ENCODE measurements at places on chromosomes 6 and 20.

- no peak for DNase-seq
Measured at GRCh38 chr20:62368976-62369814, 2.1 kb upstream of the LAMA5 start.

DNA sequence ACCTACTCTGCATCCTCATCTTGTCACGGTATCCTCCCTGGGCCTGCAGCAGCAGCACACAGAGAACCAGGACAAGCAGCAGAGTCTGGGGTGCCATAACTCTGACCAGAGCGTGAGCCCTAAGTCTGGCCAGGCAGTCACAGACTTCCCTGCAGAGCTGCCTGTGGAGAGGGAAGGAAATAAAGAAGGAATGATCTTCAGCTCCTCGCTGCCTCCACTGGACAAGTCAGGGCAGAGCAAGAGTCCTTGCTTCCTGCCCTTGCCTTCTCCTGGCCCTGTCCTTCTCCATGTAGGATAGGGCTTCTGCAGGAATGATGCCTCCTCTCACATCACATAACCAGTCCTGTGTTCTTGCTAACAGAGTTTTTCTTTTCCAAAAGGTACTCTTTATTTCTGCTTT, 15.9 kb upstream of the WFDC11 start:
- no peak for DNase-seq

DNA sequence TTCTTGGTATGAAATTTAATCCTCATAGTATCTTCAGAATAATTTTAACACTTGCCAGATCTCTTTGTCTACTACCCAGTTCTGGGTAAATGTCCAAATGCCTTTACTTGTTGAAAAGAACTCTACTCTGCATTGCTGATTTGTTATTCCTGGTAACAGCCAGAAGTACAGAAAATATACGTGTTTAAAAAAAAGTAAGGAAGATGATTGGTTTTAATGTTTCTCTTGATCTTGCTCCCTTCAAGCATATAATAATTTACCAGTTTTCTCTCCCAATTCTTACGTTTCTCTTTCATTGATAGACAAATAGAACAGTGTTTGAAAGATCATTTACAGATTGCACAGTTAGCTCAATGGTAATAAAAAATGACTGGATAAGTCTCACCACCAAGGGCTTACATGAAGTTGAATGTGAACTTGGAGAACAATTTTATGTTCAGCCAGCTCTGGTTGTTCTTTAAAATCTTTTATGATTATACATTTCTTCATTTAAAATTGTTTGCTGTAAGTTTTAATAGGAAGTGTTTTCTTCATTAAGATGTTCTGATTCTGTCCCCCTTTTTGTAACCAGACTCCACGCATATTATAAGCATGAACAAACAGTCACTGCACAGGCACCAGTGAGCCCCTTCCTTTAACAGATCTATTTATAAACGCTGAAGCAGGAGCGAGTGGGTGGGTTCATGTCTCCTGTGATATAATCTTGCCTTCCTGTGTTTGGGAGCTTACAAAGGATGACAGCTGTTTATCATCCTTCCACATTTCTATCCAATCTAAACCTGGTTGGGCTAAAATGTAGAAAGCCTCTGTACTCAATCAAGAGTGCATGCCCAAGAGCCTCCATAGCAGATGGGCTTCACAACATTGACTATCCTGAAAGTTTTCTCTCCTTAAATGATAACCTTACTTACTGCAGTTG, 299.5 kb downstream of the PRL start:
- no peak for DNase-seq

- no peak for DNase-seq
Measured at GRCh38 chr6:20763296-20763695, 229.0 kb downstream of the CDKAL1 start.

DNA sequence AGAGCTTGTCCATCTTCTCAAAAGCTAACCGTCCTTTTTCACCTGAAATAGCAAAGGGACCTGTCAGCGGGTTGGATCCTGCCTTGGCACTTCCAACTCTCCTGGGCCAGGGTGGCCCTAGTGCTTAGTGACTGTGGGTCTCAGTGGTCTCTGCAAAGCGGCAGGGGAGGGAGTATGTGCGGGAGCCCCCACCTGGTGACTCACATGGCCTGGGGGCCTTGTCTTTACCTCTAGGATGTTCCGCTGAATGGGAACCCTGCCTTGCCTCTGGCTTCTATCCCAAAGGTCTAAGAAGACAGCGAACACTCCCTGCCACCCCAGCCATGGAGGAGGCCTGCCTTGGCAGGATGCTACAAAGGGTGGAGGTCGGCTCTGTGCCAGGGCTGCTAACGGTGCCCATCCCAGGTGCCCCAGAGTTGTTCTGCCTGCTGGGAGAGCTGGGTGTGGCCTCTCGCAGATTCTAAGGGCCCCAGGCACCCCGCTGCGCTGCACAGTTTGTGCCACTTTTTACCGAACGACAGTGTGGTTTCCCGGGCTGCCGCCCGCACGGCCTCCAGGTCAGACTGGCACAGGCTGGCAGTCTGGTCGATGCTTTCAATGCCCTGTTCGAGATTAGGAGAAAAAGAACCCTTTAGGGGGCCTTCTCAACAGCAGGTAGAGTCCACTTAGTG, 77.2 kb downstream of the PTPN1 start:
- DNase-seq: no peak

GRCh38 chr20:5749952-5750779, at the start of gene SHLD1:
Gene SHLD1, plus strand, starts transcription at chr20:5750401. Its CDS starts 22,465 bp downstream, at chr20:5772866.
- peak; percentile 44 for DNase-seq

DNA sequence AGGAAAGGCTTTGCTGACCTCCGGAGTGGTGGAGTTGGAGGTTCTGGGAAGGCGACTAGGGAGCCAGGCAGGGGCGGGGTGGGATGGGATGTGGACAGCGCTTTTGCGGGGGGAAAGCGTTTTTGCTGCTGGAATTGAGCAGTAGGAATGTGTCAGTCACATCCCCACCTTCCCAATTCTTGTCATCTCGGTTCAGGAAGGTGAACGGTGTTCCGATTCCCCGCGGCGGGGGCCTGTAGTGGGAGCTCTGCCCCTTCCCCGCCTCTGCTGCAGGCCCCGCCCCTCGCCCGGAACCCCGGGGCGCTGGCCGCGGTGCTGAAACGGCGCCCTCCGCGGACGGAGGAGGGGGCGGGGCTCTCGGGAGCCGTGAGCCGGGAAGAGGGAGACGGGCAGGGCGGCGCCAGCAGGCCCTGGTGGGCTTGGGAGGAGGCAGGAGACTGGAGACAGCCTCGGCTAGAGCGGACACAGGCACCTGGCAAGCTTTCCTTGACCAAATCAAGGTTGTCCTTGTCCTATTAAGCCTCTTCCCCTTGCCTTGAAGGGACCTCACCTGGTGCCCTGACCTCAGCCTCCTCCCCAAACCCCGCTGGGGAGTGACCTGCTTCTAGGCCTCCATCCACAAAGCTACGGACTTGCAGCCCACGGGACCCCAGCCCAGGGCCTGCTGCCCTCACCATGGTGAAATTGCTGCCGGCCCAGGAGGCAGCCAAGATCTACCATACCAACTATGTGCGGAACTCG, at the start of gene LHFPL5:
TSS of gene LHFPL5 (plus strand) at position 357 of the 741 bp plus-strand sequence. CDS start at position 676, 319 bp downstream.
- peak; percentile 57 for DNase-seq

DNA sequence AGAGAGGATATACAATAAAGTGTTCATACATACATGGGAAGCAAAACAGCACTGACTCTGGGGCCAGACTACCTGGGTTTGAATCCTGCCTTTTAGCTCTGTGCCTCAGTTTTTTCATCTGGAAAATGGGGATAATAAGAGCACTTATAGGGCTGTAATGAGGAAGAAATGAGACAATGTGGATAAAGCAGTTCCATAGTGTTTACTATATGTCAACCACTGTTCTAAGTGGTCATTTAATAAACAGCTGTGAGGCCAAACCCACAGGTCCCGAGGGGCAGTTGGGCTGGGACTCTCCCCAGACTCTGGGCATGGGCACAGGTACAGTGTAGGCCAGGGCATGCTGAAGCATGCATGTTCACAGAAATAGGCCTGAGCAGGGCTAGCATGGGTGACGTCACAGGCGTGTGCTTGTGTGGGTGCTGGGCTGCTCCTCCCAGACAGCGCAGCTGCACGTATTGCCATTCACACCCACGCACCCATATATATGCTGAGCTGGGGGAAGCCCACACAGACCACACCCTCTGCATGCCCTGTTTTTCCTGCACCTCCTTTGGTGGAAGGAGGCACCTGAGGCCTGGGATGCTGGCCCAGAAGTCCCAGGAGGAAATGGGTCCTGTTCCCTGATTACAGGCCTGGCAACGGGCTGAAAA, 3.5 kb upstream of the PLCG1 start:
- no peak for DNase-seq

GRCh38 chr6:18536591-18537055, 149.5 kb downstream of the RNF144B start:
- no peak for DNase-seq

DNA sequence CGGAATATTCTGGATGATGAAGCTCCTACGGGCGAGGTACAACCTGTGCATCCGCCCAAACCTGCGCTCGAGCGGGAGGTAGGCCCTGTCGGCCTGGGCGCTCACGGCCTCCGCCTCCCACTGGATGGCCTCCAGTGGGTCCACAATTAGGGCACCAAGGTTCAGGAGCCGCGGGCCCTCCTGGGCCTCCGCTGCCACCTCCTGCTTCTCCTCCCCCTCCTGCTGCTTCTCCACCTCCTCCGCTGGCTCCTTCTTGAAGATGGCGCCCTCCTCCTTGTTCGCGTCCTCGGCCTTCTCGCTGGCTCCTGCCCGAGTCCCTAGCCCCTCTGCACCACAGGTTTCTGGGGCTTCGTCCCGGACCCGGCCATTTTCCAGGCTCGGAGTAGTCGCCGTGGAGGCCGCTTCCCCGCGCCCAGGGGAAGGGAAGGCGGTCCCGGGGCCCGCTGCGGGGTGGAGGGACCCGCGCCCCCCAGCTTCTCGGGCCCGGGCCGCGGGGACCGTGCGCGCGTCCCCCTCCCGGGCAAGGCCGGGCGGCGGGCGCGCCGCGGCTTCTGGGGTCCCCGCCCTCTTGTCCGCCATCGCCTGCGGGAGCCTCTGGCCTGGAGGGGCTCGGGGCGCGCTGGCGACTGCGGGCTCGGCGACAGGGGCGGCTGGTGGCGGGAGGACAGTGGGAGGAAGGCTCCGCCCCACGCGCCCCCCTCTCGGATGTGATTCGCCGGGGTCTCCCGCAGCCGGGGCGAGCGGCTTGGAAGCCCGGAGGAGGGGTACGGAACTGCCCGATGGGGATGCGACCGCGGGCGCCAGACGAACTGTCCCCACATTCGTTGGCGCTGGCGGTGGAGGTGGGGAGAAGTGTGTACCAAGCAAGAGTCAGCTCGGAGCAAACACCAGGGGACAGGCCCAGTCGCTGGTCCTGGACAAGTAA, 17.6 kb downstream of the PLAGL2 start:
- peak; percentile 31 for DNase-seq

GRCh38 chr6:45253453-45253852, 74.7 kb upstream of the RUNX2 start:
- no peak for DNase-seq

DNA sequence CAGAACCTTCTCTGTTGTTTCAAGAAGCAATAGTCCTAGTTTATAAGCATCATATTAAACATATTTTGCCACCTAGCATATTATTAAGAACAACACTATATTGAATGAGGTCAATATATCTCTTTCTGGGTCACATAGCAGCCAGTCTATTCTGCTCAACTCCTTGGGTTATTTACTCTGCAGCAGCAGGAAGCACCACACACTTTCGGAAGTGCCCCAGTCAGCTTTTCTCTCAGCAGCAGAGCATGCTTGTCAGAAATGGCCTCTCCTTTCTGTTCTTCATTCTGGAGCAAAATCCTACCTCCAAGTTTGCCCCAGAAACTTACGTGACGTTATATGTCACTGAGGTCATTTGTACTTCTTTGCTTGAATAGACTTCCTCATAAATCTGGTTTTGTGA, 22.7 kb downstream of the CFAP206 start:
- DNase-seq: no peak

DNA sequence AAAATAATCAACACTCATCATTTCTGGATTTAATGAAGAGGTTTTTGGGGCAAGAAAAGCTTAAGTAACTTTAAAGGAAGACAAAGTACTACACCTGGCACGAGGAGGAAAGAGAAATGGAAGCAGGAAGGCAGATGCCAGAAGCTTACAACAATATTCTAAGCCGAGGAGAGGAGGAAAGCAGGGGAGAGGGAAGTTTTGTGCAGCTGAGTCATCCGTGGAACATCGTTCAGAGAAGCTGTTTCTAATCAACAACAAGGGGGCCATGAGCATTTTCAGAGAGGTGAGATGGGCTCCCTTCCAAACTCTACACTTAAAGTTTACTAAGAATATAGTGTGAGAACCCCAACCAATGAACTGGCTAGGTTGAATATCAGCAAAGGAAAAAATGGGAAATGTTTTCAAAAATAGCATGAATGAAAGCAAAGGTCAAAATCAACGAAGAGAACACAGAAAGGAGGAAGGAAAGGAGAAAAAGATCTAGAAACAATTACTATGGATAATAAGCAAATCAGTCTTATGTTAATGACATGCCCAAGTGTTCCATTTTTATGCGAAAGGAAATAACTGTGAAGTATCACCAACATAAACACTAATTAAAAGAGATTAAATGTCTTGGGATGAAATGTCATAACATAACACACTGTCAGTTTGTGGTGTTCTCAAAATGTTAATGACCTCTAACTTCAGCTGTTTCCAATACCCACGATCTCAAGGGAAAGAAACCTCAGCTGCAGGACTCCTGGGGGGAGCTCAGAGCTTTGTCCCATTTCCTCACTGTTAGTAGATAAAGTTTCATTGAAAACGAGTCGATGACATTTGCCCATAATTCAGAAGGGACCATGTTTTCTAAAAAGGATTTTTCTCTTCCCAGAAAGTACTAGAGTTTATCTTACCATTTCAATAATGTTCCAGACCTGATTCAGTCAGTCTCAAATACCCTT, 203.4 kb upstream of the STXBP5 start:
- DNase-seq: no peak

GRCh38 chr6:135166515-135166914, 14.6 kb upstream of the MYB start:
- DNase-seq: no peak

GRCh38 chr20:23643659-23644058, 5.9 kb upstream of the CST3 start:
- no peak for DNase-seq

GRCh38 chr6:126199466-126199865, 140.4 kb upstream of the CENPW start:
- DNase-seq: no peak

DNA sequence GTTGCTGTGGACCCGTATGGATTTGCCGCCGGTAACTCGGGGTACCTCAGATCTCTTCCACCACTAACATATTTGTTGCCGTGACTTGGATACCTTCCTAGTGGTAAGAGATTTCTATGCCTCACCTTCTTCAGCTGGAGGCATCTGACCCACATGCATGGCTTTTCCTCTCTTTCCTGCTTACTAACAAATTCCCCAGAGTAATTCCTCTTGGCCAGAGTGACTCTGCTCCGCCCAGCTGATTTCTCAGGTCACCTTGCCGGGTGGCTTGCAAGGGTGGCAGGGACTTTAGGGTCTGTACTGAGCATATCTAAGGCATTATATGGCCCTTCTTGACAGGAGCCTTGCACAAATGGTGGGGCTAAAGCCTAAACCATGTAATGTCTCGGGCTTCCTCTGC, 38.2 kb downstream of the FAM184A start:
- no peak for DNase-seq

GRCh38 chr6:132936646-132937045, 122.3 kb downstream of the RPS12 start:
- DNase-seq: no peak

- no peak for DNase-seq
Measured at GRCh38 chr6:45351667-45352066, 23.5 kb downstream of the RUNX2 start.

GRCh38 chr6:142844065-142844755, 100.8 kb downstream of the HIVEP2 start:
- DNase-seq: no peak
